ENCODE measurements at places on chromosomes 7 and 10. TPM values are rescaled to one million over a fixed set of nuclear protein-coding genes. Genes with fewer than 3 reads are reported as not detected.

CCL24 gene
- total RNA-seq: not detected

DNA sequence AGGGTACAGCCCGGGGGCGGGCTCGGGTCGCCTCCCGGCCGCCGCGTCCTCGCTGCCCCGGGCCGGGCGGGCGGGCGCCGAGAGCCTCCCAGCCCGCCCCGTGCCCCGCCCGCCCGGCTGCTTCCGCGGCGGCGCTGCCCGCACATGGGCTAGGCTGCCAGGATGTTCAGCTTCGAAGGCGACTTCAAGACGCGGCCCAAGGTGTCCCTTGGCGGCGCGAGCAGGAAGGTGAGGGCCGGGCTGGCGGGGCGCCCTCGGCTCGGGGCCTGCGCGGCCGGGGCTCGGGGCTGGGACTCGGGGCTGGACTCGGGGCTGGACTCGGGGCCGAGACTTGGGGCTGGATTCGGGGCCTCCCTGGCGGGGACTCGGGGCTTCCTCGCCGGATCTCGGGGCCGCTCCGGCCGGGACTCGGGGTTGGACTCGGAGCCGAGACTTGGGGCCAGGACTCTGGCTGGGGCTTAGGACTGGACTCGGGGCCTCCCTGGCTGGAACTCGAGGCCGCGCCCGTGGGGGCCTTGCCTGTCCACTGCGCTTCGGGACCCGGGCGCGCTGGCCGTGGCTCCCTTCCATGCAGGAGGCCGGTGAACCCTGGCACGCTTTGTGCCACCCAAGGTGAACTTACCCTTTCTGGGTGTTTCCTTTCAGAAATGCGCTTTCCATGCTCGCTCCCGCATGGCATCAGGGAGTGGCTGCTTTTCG lies 534 bp downstream of the UBE3C start:
- peak overlapping the region; percentile 76 for H3K27ac ChIP-seq
- peak; percentile 66 for DNase-seq
- H3K4me1 ChIP-seq: peaks cover 44% of the 10 kb centered on the region
- H3K36me3 ChIP-seq: peaks cover 35% of the 10 kb centered on the region
- peak overlapping the region; percentile 74 for H3K4me3 ChIP-seq

DNA sequence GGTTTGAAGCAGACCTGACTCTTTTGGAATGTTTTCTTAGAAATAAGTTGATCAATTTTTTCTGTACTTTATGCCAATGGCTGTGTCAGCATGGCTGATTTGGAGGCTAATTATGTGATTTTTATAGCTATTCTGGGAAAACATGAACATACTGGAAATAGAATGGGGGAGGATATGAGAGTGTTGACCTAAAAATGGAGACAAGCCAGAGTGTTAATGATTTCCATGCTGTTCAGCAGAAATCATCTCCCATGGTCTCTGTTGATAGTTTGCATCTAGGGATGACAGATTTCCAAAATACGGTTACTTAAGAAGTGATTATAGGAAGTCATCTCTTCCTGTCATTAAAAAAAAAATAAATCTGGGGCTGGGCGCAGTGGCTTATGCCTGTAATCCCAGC lies 32.7 kb upstream of the DMTF1 start:
- H3K27me3 ChIP-seq: no peaks in the 10 kb centered on the region
- H3K36me3 ChIP-seq: no peaks in the 10 kb centered on the region
- no peak overlapping the region for H3K4me3 ChIP-seq
- H3K4me1 ChIP-seq: no peaks in the 10 kb centered on the region
- no peak overlapping the region for H3K27ac ChIP-seq

IKZF5 gene
- total RNA-seq: 14.8 TPM

PSD gene
- 4.4 TPM for total RNA-seq

SPDYE11 gene
- not detected for total RNA-seq

SEMA3E gene
- total RNA-seq: not detected

DNA sequence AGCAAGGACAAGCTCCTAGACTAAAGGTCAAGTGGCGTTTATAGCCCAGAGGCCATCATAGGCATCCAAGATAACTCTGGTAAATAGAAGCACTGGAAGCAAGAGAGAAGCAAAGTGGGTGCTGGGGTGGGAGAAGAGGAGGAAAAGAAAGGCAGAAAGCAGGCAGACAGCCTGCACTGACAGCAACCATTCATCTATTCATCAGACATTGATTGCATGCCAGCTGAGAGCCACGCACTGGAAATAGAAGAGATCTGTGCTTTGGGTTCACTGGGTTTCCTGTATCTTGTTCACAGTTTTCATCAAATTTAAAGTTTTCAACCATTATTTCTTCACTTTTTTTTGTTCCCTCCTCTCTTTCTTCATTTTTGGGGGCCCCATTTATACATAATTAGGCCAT lies 4.7 kb upstream of the SLIT1 start:
- no peak for DNase-seq
- H3K4me1 ChIP-seq: no peaks in the 10 kb centered on the region
- no peak overlapping the region for H3K27ac ChIP-seq
- no peak overlapping the region for H3K4me3 ChIP-seq
- H3K36me3 ChIP-seq: no peaks in the 10 kb centered on the region

- H3K27me3 ChIP-seq: peaks cover 13% of the 10 kb centered on the region
- H3K36me3 ChIP-seq: no peaks in the 10 kb centered on the region
- no peak overlapping the region for H3K4me3 ChIP-seq
Observed at GRCh38 chr7:21173436-21173835, 254.4 kb upstream of the SP4 start.

DNA sequence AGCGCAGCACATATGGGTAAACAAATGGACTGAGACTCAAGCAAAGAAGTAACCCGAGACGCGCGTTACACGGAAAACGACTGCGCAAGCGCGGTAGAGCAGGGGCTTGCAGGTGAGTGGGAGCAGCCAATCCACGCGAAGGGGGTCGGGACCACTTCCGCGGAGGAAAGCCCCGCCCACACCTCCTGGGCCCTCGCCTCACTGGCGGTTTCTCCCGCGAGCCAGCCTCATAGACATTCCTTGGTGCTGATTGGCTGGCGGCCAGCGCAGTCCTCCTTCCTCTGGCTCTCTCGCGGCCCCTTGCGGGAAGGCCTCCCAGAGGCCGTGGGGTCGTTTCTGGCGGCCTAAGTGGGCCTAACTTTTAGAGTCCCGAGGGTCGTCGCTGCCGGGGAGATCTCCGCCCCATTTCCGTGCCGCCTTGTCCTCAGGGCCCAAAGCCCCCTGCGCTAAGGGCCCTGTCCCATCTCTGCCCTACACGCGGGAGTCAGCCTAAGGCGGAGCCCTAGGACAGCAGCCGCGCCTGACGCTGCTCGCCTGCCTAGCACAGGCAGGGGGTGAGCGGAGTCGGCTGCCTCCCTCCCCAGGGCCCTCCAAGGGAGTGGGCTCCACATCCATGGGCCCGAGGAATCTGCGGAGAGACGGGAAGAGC lies 9.1 kb upstream of the FXYD4 start:
- H3K27ac ChIP-seq: peak overlapping the region; percentile 98
- H3K4me1 ChIP-seq: peaks cover 20% of the 10 kb centered on the region
- peaks cover 8% of the 10 kb centered on the region for H3K36me3 ChIP-seq
- peak; percentile 99 for DNase-seq
- H3K27me3 ChIP-seq: no peaks in the 10 kb centered on the region

GRCh38 chr10:74460812-74461211 lies 309.8 kb downstream of the ADK start:
- no peak for DNase-seq
- H3K4me3 ChIP-seq: no peak overlapping the region
- no peaks in the 10 kb centered on the region for H3K27me3 ChIP-seq

DNA sequence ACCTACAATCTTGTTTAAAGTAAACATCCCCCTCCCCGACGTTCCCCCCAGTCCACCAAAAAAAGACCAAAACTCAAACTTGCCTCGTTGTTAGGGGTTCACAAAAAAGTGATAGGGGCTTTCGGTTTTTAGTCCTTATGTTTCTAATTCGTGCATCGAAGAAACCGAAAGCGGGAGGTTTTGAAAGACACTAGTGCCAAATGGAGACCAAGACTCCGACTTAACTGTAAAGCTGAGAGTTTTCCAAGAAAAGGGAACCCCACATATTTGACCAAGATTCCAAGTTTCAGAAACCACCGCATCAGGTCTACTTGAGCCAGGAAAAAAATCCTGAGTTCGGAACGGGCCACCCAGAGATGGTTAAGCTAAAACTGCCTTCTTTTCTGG lies 534 bp downstream of the PSMA2 start:
- H3K36me3 ChIP-seq: peaks cover 45% of the 10 kb centered on the region
- H3K27me3 ChIP-seq: no peaks in the 10 kb centered on the region
- DNase-seq: no peak
- H3K27ac ChIP-seq: peak overlapping the region; percentile 100
- H3K4me3 ChIP-seq: peak overlapping the region; percentile 100

GRCh38 chr10:3948843-3949242 lies 163.8 kb upstream of the KLF6 start:
- peak overlapping the region; percentile 83 for H3K27ac ChIP-seq
- peak; percentile 88 for DNase-seq
- H3K4me1 ChIP-seq: peaks cover 58% of the 10 kb centered on the region
- peak overlapping the region; percentile 66 for H3K4me3 ChIP-seq
- H3K27me3 ChIP-seq: no peaks in the 10 kb centered on the region

- no peaks in the 10 kb centered on the region for H3K27me3 ChIP-seq
- H3K27ac ChIP-seq: no peak overlapping the region
- H3K4me3 ChIP-seq: no peak overlapping the region
- DNase-seq: no peak
- H3K4me1 ChIP-seq: no peaks in the 10 kb centered on the region
- peaks cover 3% of the 10 kb centered on the region for H3K36me3 ChIP-seq
Observed at GRCh38 chr10:88227342-88228018, 355.6 kb downstream of the RNLS start.

TLX1 gene
- total RNA-seq: not detected

GRCh38 chr10:2301227-2301626 lies 563.9 kb upstream of the ADARB2 start:
- no peaks in the 10 kb centered on the region for H3K4me1 ChIP-seq
- H3K27me3 ChIP-seq: no peaks in the 10 kb centered on the region
- no peak overlapping the region for H3K4me3 ChIP-seq
- DNase-seq: no peak
- no peaks in the 10 kb centered on the region for H3K36me3 ChIP-seq

GRCh38 chr10:113397047-113397446 lies 155.8 kb upstream of the HABP2 start:
- DNase-seq: no peak
- H3K27ac ChIP-seq: no peak overlapping the region
- H3K36me3 ChIP-seq: no peaks in the 10 kb centered on the region
- no peaks in the 10 kb centered on the region for H3K27me3 ChIP-seq
- no peaks in the 10 kb centered on the region for H3K4me1 ChIP-seq

ANKRD61 gene
- total RNA-seq: 0.33 TPM

SPACDR gene
- 3.5 TPM for total RNA-seq

ITPRID1 gene
- total RNA-seq: not detected

GRCh38 chr7:67842571-67842970 lies 845.9 kb downstream of the TYW1 start:
- H3K27me3 ChIP-seq: no peaks in the 10 kb centered on the region
- no peak overlapping the region for H3K4me3 ChIP-seq
- no peaks in the 10 kb centered on the region for H3K4me1 ChIP-seq
- DNase-seq: no peak

DNA sequence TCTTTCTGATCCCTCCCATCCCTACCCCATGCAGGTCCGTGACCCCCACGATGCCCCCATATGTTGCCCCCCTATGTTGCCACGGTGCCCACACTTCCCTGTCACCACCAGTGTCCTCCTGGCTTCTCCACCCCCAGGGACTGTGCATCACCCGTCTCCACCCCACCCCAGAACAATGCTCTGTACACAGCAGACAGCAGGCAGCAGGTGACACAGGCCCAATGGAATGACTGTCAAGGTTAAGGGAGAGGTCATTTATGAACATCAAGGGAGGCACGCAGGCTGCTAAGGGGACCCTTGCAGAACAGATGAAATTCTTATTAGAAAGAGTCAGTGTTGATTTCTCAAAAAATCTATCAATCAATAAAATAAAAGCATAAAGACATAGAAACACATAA lies 71.5 kb downstream of the PARP12 start:
- H3K4me1 ChIP-seq: no peaks in the 10 kb centered on the region
- no peak overlapping the region for H3K27ac ChIP-seq
- no peak for DNase-seq
- no peaks in the 10 kb centered on the region for H3K27me3 ChIP-seq
- H3K36me3 ChIP-seq: no peaks in the 10 kb centered on the region

DNA sequence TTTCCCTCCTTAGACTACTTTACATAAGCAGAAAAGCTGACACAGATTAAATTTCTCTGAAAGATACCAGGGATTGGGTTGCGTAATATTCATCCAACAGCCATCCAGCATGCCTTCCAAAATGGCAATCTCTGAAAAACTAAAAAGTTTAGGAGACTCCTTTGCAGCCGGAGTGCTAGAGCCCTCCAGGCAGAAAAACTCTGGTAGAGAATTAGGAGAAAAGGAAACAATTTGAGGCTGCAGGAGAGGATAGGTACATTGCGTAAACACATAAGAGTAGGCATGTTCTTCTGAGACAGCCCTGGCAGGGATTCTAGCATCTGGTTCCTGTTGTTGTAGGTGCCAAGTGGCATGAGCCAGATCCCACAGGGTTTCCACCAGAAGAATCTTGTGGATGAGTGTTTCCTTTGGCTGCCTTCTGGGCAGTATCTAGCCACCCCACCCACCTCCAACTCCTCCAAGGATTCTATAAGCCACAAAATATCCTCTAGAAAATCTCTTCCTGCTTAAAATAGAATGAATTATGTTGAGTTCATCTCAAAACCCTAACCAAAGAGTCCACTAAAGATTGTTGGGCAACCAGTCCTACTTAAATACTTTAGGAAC lies 402.4 kb downstream of the HGF start:
- H3K27ac ChIP-seq: no peak overlapping the region
- DNase-seq: no peak
- no peaks in the 10 kb centered on the region for H3K27me3 ChIP-seq
- no peaks in the 10 kb centered on the region for H3K36me3 ChIP-seq
- no peaks in the 10 kb centered on the region for H3K4me1 ChIP-seq

NKX2-3 gene
- total RNA-seq: not detected

- no peak overlapping the region for H3K4me3 ChIP-seq
- no peaks in the 10 kb centered on the region for H3K27me3 ChIP-seq
- H3K4me1 ChIP-seq: no peaks in the 10 kb centered on the region
- no peak overlapping the region for H3K27ac ChIP-seq
- H3K36me3 ChIP-seq: no peaks in the 10 kb centered on the region
- DNase-seq: no peak
Observed at GRCh38 chr7:15209429-15209828, 306.9 kb upstream of the DGKB start.

SHH gene
- total RNA-seq: not detected

ANKRD7 gene
- not detected for total RNA-seq

TACR2 gene
- total RNA-seq: not detected

PIK3CG gene
- 11.3 TPM for total RNA-seq
